ENCODE measurements at places on chromosomes 6 and 20. TPM values are rescaled to one million over a fixed set of nuclear protein-coding genes. Genes with fewer than 3 reads are reported as not detected.

TNFRSF21 gene
- 3.8 TPM for total RNA-seq

DNA sequence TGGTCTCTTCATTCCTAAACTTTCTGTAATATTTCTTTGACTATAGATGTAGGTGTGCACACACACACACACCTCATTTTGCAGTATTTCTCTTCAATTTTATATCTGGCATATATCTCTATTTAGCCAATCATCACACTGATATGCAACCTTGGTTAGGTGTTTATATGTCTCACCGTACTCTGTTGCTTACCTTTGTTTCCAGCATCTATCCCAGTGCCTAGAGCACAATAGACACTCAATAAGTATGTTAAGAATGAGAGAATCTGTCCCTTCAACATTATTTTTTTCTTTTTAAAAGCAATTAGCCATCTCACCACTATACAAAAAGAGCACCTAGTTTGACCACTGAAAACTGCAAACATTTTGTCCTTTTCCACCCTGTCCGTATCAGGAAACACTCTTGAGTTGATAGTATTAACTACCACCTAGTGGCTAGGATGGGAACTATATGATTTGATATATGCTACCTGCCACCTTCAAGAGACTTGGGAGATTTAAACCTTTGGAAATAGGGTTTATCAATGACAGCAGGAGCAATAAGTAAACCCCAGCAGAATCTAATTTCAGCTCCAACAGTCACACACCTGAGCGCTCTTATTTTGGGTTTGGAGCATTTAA, 48.7 kb upstream of the RSPO3 start:
- no peak overlapping the region for H3K27ac ChIP-seq
- no peaks in the 10 kb centered on the region for H3K4me1 ChIP-seq
- no peak for DNase-seq
- no peaks in the 10 kb centered on the region for H3K36me3 ChIP-seq
- no peak overlapping the region for H3K4me3 ChIP-seq
- H3K27me3 ChIP-seq: no peaks in the 10 kb centered on the region

DNA sequence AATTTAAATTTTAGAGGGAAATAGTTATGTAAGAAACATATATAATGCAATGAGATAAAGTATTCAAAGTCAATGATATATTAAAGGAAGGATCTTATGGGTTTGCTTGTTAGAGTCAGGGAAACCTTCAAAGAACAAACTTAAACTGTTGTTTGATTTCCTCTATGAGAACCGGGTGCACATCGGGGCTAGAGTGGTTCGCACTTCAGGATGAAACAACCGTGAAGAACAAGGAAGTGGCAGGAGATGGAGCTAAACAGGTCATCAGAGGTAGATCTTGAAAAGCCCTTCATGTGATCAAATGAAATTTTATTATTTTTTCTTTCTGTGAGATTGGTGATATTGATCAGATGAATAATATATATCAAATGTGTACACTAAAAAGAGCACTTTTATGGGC, 951.9 kb upstream of the FLRT3 start:
- no peaks in the 10 kb centered on the region for H3K4me1 ChIP-seq
- no peak overlapping the region for H3K4me3 ChIP-seq
- H3K27me3 ChIP-seq: no peaks in the 10 kb centered on the region
- H3K27ac ChIP-seq: no peak overlapping the region
- H3K36me3 ChIP-seq: no peaks in the 10 kb centered on the region
- no peak for DNase-seq

- peak overlapping the region; percentile 56 for H3K27ac ChIP-seq
- DNase-seq: peak; percentile 67
- H3K27me3 ChIP-seq: no peaks in the 10 kb centered on the region
- no peaks in the 10 kb centered on the region for H3K36me3 ChIP-seq
- H3K4me3 ChIP-seq: no peak overlapping the region
Observed at GRCh38 chr20:34022151-34022838, 28.6 kb downstream of the RALY start.

- no peak overlapping the region for H3K27ac ChIP-seq
- no peaks in the 10 kb centered on the region for H3K36me3 ChIP-seq
- H3K4me1 ChIP-seq: no peaks in the 10 kb centered on the region
- peaks cover 12% of the 10 kb centered on the region for H3K27me3 ChIP-seq
- H3K4me3 ChIP-seq: no peak overlapping the region
Observed at GRCh38 chr6:134145786-134146185, 93.4 kb upstream of the SLC2A12 start.

PNPLA1 gene
- not detected for total RNA-seq

DNA sequence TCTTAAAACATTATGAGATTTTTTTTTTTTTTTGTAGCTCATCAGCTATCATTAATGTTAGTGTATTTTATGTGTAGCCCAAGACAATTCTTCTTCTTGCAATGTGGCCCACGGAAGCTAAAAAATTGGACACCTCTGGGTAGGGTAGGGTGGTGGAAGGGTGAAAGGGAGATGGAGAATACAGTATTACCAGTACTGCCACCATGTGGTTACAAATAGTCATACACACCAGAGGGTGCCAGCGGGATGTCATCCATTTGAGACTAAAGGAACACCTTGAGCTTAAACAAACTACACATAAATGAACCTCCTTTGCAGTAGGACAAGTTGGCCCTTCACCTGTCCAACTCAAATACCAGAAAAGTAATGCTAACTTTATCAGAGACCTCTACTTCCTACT, 601.9 kb downstream of the HTR1B start:
- no peaks in the 10 kb centered on the region for H3K27me3 ChIP-seq
- DNase-seq: no peak
- no peaks in the 10 kb centered on the region for H3K36me3 ChIP-seq

MAPK13 gene
- total RNA-seq: 59.4 TPM

DNA sequence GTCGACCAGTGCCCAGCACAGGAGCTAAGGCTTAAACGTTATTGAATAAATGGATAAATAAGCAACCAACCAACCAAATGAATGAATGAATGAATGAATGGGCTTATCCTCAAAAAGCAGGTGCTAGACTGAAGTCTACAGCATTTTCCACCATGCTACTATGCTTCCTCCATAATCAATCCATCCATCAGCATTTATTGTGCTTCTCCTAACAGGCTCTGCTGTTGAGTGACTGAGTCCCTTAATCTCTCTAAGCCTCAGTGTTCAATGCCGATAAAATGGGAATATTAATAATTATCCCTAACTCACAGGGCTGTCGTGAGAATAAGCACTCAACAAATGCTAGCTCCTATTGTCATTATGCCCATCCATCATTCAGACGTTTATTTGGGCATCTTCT, 4.6 kb upstream of the NOL4L start:
- H3K4me1 ChIP-seq: peaks cover 26% of the 10 kb centered on the region
- H3K36me3 ChIP-seq: peaks cover 3% of the 10 kb centered on the region
- no peak overlapping the region for H3K27ac ChIP-seq
- DNase-seq: no peak

GUCA1A gene
- total RNA-seq: not detected

- no peak overlapping the region for H3K27ac ChIP-seq
- no peaks in the 10 kb centered on the region for H3K27me3 ChIP-seq
- no peak overlapping the region for H3K4me3 ChIP-seq
- no peak for DNase-seq
Observed at GRCh38 chr20:62311832-62312661, 9.2 kb downstream of the ADRM1 start.

- no peak for DNase-seq
- no peaks in the 10 kb centered on the region for H3K27me3 ChIP-seq
- H3K4me3 ChIP-seq: no peak overlapping the region
- no peaks in the 10 kb centered on the region for H3K36me3 ChIP-seq
- H3K4me1 ChIP-seq: peaks cover 36% of the 10 kb centered on the region
Observed at GRCh38 chr6:106158816-106159215, 72.7 kb downstream of the PRDM1 start.

INSM1 gene
- 46.7 TPM for total RNA-seq

- DNase-seq: no peak
- H3K36me3 ChIP-seq: no peaks in the 10 kb centered on the region
Observed at GRCh38 chr6:40485300-40485699, 101.9 kb downstream of the LRFN2 start.

NKAIN2 gene
- total RNA-seq: not detected

DNA sequence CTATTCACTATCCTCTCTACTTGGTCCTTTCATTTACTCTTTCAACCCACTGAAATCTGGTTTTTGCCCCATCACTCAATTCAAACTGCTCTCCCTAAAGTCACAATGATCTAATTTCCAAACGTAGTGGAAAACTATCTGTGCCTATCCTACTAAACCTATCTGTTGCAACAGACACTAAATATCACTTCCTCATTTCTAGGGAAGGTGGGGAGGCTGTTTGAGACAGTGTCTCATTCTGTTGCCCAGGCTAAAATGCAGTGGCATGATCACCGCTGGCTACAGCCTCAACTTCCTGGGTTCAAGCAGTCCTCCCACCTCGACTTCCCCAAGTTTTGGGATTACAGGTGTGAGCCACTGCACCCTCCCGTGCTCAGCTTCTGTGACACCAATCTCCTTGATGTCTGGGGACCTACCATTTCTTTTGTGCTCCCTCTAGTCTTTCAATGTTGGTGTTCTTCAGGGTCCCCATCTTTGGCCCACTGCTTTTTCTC, 8.8 kb downstream of the RANBP9 start:
- peaks cover 20% of the 10 kb centered on the region for H3K4me1 ChIP-seq
- H3K4me3 ChIP-seq: no peak overlapping the region
- no peaks in the 10 kb centered on the region for H3K27me3 ChIP-seq
- H3K36me3 ChIP-seq: peaks cover 20% of the 10 kb centered on the region

DNA sequence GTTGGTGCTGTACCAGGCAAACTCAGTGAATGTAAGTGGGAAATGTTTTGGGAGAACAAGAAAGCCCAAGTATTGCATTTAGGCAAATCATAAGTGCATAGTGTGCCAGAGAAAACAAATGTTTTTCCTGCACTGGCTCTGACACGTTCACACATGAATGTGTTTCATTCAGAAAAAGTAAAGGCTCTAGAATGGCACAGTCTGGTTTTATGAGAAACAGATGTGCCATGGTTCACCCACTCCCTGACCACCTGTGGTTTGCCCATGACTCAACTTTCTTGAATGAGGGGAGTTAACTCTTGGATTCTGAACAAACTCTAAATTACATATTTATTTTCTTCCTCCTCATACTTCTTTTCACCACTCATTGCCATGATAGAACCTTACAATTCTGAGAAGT, 126.9 kb downstream of the KCNQ5 start:
- no peaks in the 10 kb centered on the region for H3K36me3 ChIP-seq
- H3K4me1 ChIP-seq: peaks cover 7% of the 10 kb centered on the region
- H3K27me3 ChIP-seq: no peaks in the 10 kb centered on the region

RGS17 gene
- total RNA-seq: not detected

SLPI gene
- not detected for total RNA-seq

- H3K36me3 ChIP-seq: peaks cover 6% of the 10 kb centered on the region
- H3K27me3 ChIP-seq: no peaks in the 10 kb centered on the region
- no peak overlapping the region for H3K4me3 ChIP-seq
- no peak overlapping the region for H3K27ac ChIP-seq
- peaks cover 26% of the 10 kb centered on the region for H3K4me1 ChIP-seq
Observed at GRCh38 chr6:583116-583515, 73.8 kb downstream of the HUS1B start.

DNA sequence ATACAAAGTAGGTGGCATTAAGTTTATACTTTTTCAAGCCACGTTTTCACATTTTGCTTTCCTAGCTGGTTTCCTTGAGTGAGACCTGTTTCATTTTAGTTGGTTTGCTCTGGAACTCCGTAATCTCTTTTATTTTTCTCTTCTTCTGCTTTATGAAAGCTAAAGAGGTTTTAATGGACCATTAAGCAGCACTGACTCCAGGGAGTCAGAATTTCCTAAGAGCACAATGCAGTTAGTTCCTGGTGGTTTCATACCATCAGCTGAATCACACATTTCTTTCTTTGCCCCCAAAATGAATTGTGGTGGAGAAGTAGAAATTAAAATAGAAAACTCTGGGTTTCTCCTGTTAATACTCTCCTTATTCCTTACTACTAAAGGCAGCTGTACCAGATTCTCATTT, 3.4 kb downstream of the OPN5 start:
- H3K4me1 ChIP-seq: peaks cover 12% of the 10 kb centered on the region
- no peaks in the 10 kb centered on the region for H3K36me3 ChIP-seq
- no peak overlapping the region for H3K4me3 ChIP-seq
- no peak overlapping the region for H3K27ac ChIP-seq

DNA sequence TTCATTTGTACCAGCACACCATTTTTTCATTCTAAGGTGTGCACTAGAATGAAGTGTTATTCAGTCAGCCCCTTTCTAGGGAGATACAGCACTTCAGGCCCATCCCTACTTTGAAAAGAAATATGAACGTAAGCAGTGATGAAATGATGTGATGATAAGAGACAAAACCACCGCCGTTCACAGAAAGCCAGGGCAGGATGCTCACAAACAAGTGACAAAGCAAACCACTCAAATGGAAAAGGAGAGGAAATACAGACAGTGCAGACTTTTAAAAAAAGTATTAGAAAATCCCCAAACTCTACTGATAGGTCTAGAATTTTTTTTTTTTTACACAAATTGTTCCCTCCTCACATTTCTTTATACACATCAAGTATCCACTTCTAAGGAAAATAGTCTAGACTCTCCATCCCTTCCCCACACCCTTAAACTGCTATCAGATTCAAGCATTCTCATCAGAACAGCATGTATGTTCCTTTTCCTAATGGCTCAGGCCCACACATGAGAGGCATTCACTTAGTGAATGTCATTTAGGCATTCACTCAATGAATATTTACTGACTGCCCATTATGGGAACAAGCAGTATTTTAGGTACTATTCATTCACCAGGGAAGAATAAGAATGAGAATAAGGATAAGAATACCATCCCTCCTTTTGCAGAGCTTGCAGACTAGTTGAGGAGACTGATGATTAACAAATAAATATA, 243.5 kb downstream of the GMPR start:
- peak overlapping the region; percentile 54 for H3K4me3 ChIP-seq
- peak; percentile 92 for DNase-seq
- peak overlapping the region; percentile 99 for H3K27ac ChIP-seq
- H3K4me1 ChIP-seq: peaks cover 82% of the 10 kb centered on the region

PTCRA gene
- not detected for total RNA-seq

- H3K27me3 ChIP-seq: peaks cover 45% of the 10 kb centered on the region
- no peak overlapping the region for H3K4me3 ChIP-seq
- H3K36me3 ChIP-seq: no peaks in the 10 kb centered on the region
- no peak for DNase-seq
Observed at GRCh38 chr6:14059791-14060436, 57.7 kb upstream of the CD83 start.

RNF217 gene
- total RNA-seq: 1.2 TPM

DNA sequence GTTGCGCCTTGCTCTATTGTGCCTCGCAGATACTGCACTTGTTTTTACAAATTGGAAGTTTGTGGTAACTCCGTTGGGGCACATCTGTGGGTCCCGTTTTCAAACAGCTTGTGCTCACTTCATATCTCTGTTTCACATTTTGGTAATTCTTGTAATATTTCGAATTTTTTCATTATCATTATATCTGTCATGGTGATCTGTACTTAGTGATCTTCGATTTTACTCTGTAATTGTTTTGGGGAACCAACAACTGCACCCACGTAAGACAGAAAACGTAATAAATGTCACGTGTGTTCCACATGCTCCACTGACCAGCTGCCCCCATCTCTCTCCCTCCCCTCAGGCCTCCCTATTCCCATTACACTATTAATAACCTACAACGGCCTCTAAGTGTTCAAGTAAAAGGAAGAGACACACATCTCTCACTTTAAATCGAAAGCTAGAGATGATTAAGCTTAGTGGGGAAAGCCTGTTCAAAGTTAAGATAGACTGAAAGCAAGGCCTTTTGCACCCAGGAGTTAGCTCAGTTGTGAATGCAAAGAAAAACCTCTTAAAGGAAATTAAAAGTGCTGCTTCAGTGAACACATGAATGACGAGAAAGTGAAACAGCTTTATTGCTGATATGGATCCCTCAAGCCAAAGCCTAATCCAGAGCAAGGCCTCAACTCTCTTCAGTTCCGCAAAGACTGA, 26.9 kb downstream of the TTLL2 start:
- H3K36me3 ChIP-seq: no peaks in the 10 kb centered on the region
- H3K4me3 ChIP-seq: peak overlapping the region; percentile 80

All from activated CD4-positive, alpha-beta T cell treated with anti-CD3 and anti-CD28 coated beads, Interleukin-2, amount 10 ng/mL, durations not matched to agents 24 days and 14 days (primary cell).